Mesothelial cell of epicardium (in vitro differentiated cells): ENCODE measurements at places on chromosomes 12 and 14.

GRCh38 chr14:104756477-104757237, 3.7 kb downstream of the SIVA1 start:
- no peak for DNase-seq

DNA sequence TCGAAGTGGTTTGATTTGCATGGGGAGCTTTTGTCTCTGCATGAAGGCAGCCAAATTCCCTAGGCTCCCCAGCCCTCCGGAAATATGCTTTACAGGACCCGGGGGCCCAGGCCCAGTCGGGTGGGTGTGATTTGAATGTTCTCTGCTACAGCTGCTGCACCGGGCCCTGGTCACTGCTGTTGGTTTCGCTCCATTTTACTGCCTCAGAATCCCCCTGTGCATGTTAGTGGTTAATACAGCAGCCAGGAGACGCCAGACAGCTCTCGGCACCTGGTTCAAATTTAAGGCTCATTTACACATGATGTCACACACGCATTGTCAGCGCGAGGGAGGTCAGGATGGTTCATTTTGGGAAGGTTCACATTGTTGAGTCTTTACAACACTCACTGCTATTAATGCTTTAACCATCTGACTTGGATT, 99.6 kb downstream of the SLC38A6 start:
- no peak for DNase-seq

- DNase-seq = no peak
Measured at GRCh38 chr14:23173031-23173430, 10.4 kb downstream of the SLC7A8 start.

DNA sequence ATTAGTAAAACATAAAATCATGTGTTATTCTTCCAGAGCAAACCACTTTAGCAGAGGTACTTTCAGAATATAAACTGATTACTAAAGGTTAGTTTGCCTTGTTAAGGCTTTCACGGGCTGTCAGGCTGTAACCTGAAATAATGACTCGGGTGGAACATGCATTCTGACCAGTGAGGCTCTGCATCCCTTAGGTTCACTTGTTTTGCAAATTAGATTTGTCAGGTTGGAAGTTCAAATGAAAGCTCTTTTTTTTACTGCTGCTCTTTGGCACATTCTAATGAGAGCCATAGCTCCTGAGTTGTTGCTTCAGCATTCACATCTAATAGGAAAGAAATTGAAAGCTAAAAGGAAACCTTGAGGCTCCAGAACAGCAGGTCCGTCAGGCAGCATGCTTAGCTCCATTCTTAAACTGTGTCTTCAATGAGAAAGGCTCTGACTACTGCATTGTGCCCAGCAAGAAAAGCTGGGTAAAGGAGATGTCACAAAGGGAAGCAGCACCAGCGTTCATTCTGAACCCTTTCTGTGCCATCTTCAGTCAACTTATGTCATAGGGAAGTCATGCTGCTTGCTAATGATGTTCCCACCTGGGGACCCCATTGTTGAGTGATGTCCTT, 445.5 kb upstream of the FBXO33 start:
- no peak for DNase-seq

- no peak for DNase-seq
Measured at GRCh38 chr12:52774629-52775250, 2.4 kb downstream of the KRT76 start.

DNA sequence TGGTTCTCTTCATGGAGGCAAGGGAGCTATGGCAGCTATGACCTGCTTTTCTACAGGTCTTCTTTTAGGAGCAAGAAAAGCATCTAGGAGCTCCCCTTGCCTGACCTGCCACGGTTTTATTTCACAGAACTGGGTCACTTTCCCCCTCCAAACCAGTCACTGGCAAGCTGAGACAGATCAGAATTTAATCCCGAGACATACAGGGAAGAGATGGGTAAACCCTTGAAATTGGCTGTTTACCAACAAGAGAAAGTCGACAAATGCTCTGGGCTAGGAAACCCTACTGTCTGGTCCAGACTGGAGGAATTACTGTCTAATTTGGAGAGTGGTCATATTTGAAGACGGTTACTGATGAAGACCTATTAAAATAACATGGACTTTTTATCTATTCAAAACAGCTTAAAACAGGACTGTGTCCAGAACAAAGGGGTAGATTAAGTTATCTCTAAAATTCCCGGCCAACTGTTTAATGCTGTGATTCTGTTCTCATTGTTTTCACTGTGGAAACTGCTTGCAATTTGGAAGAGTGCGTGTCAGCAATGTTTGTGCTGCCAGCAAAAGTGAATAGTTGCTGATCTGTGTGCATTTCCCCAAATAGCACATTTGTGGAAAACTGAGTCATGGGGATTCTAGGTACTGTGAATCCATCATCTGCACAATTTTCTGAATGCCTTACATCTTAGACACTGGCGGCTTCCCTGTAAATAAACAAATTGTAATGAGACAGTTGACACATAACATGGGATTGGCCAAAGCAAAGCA, 73.4 kb upstream of the EEA1 start:
- no peak for DNase-seq
